Stimulated activated CD8-positive, alpha-beta memory T cell treated with anti-CD3 and anti-CD28 coated beads, Interleukin-4, amount 100 ng/mL, for 4 hours (primary cell): ENCODE measurements at places on chromosomes 12 and 14.

DNA sequence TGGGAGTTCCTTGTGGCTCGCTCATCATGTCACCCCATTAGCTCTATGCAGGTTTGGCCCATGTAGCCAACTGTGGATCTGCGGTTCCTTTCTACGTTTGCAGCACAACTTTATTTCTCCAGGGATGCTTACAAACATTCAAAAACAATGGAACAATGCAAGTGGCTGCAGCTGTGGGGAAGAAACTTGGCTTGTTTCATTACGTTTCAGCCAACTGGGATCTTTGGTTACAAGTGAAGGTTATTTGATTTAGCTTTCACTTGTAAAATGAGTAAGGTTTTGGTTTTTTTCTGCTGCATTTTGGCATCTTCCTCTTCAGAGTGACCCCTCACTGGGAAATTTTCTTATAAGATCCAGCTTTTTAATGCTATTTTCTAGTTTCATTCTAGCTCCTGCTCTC is 105.9 kb downstream of the PLXNC1 start:
- no peak for DNase-seq

DNA sequence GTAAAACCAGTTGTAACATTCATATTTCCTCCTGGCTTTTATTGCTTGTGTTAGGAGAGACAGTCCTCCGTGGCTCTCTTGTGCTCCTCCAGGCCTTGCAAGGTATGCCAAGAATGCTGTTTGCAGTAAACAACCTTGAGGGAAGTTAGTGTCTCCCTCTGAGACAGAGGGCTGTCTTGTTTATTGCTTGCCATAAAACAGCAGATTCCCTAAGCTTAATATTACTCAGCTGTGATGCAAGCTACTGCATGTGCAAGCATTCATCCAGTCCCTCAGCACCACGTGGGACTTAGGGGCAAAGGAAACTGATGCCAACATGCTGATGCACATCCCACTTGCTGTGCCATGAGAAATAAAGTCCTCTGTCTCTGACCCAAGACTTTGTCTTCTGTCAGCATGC is 6.6 kb downstream of the POMT2 start:
- DNase-seq: no peak

GRCh38 chr12:55671746-55672145 is 35.1 kb downstream of the OR10P1 start:
- no peak for DNase-seq

- DNase-seq: no peak
Measured at GRCh38 chr14:74346341-74346740, 1.9 kb upstream of the VRTN start.

- DNase-seq: no peak
Measured at GRCh38 chr12:108305520-108305919, 33.6 kb downstream of the CMKLR1 start.

GRCh38 chr12:91983935-91984334 is 161.7 kb downstream of the BTG1 start:
- no peak for DNase-seq

- DNase-seq: no peak
Measured at GRCh38 chr12:32118806-32119205, 12.2 kb downstream of the BICD1 start.

- DNase-seq: no peak
Measured at GRCh38 chr14:23877111-23877510, 76.5 kb upstream of the DHRS4 start.

- no peak for DNase-seq
Measured at GRCh38 chr12:104643819-104644669, 187.3 kb downstream of the CHST11 start.

- DNase-seq: no peak
Measured at GRCh38 chr12:13702381-13702780, 279.0 kb downstream of the GRIN2B start.

DNA sequence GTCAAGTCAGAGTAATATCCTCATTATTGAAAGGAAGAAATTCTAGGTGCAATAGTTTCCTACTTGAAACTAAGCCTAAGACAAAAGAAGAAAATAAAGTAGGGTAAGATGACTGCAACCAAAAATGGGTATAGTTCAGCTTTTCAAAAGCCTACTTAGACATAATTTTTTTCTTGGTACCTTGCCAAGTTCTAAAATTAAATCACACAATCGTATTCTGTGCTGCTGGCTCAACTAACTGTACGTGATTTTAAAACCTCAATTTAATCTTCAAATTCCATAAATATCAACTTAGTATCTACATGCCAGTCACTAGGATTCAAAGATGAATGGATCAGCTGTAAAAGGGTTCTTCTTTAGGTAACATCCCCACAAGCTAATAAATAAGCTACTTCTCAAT is 56.9 kb downstream of the SCAF11 start:
- no peak for DNase-seq

- no peak for DNase-seq
Measured at GRCh38 chr14:38124506-38124905, 83.2 kb upstream of the SSTR1 start.

GRCh38 chr12:6784296-6784695 is 5.0 kb upstream of the CD4 start:
- DNase-seq: no peak

DNA sequence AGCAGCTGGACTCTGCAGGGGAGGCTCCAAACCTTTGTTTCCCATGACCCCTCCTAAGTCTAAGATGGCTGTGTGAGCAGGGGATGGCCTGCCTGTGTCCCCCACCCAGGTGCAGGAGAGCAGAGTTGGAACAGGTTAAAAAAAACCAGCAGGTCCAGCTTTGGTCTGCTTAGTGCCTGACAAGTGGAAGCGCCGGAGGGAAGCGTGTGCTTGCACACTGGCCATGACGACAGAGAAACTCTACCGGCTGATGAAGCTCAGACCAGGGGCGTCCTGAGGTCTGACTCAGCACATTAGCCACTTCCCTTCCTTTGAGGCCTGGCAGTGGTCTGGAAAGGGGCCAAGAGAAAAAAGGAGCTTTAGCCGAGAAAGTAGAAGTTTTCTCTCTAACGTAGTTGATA is 280.1 kb downstream of the VRK1 start:
- DNase-seq: no peak

DNA sequence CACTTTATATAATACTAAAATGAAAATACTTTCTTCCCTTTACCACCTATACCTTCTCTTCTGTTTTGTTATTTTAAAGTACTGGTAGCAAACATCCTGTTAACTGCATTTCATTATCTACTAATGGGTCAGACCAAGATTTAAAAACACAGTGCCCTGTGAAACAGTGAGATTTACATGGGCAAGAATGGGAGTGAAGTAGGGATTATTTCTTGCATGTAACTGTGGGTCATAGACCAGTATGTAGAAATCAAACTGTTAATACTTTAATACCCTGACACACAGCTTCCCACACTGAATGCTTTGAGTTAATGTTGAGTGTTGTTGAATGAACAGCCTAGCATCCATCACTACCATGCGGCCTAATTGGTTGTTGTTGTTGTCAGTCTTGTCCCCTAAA is 61.6 kb downstream of the PLEKHA5 start:
- no peak for DNase-seq

DNA sequence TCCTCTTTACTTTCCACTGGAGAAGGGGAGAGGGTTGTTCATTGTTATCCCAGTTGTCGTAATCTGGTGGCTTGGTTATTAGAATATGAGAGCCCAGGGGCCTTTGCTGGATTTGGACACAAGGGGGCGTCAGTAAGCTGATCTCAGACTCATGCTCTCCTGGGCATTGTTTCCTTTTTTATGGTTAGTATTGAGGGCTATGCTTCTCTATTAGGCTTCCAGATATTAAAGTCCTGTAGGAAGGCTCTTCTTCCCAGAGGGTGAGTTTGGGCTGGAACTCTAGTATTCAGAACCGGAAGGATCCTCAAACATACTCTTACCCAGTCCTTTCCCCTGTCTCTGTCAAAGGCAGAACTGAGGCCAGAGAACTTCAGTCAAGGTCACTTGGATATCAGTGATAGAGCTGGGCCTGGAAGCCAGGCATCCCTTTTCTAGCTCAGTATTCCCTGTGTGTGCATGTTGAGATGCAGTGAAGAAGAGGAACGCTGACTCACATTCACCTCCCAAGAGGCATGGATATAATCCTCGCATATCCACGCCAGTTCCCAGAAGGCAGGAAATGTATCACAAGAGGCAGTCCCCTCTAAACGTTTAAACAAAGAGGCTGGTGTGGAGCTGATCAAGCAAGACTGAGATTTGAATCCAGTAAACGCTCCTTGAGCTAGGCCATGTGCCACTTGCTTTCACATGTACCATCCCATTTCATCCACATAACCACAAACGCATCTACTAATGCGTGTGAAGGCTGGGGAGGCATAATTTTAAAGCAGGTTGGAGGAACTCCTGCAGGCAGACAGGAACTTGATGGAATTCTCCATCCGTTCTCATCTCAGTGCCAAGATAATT is 41.6 kb downstream of the UBE3B start:
- DNase-seq: peak; percentile 24

GRCh38 chr12:115332945-115333344 is 649.0 kb upstream of the TBX3 start:
- DNase-seq: no peak

DNA sequence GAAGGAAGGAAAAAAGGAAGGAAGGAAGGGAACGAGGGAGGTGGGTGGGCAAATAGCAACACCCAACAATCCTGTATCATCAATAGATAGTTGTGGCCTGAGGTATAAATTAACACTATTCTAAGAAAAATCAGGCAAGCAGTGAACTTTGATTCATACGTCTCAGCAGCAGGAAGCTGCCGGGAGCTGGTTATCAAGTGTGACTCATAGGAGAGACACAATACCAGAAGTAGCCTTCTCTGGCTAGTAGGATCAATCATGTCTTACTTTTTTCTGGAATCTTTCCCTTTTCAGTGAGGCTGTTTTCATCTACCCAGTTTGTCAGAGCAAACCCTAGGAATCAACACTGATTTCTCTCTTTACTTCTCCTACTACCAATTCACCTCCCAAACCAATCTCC is 780.5 kb downstream of the NRXN3 start:
- DNase-seq: no peak
